ENCODE measurements at places on chromosomes 5 and 9.
A peak's percentile ranks its signal among the peaks of the same experiment; 100 is the strongest.

- no peak for DNase-seq
These were observed 309.9 kb upstream of the PANK3 start for GRCh38 chr5:168889039-168889438.

DNA sequence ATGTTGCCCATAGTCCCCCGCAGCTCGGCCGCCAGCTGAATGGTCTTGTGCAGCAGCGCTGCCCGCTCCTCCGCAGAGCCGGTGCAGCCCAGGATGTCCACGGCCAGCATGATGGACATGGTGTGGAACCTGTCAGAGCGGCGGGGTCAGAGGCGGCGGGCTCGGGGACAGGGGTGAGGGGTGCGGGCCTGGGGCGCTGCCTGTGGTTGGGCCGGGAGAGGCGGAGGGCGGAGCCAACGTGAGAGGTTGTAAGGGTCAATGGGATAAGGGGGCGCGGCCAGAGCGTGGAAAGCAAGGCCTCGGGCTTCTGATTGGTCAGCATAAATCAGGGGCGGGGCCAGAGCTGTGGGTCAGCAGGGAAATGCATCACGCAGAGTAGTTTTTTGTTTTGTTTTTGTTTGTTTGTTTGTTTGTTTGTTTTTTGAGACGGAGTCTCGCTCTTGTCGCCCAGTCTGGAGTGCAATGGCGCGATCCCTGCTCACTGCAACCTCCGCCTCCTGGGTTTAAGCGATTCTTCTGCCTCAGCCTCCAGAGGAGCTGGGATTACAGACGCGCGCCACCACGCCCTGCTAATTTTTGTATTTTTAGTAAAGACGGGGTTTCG, 6.8 kb upstream of the TOR2A start:
- peak; percentile 30 for DNase-seq

DNA sequence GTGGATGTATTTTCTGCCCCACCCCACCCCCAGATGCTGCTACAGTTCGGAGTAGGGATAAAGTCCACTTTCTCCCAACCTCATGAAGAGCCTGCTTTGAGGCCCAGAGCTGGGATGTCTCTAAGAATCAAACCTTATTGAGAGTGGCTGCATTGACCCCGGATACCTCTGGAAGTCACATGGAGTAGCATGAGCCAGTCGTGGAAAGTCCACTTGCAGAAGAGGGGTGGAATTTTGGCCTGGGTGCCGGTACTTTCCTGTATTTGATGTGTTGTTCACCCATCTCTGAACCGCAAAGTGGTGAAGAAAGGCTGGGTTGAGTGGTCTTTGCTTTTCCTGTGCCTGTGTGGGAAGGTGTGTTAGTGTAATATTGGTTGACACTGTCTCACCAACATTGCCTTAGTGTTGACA, 3.7 kb downstream of the OTULIN start:
- DNase-seq: no peak

DNA sequence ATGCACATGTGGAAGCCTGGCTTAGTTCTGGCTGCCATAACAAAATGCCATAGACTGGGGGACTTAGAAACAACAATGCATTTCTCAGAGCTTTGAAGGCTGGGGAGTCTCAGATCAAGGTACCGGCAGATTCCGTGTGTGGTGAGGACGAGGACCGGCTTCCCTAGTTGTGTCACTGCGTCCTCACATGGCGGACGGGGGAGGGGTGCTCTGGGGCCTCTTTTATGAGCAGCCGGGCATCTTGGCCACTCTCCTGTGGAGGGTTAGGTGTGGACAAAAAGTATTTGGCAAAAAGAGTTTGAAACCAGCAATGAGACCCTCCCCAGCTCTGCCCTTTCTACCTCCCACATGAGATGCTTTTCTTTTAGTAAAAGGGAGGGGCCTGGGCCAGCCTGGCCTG, 118.5 kb upstream of the LPCAT1 start:
- DNase-seq: no peak

DNA sequence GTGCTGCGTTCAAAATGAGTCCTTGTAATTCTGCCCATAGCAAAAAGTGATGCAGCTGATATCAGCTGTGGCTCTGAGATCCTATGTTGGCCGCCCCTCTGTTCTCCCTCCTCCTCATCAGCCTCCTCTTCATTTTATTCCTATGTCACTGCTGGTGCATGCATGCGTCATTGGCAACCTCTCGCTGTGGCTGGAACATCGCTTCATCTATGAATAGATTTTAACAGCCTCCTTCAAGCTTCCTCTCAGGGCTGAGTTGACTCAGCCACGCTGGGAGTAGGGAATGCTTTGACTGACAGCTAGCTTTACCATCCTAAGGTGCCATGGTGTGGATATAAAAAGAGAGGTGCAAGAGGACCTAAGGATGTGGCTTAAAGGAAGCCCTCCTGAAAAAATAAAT, 303.5 kb downstream of the PLK2 start:
- peak; percentile 74 for DNase-seq

DNA sequence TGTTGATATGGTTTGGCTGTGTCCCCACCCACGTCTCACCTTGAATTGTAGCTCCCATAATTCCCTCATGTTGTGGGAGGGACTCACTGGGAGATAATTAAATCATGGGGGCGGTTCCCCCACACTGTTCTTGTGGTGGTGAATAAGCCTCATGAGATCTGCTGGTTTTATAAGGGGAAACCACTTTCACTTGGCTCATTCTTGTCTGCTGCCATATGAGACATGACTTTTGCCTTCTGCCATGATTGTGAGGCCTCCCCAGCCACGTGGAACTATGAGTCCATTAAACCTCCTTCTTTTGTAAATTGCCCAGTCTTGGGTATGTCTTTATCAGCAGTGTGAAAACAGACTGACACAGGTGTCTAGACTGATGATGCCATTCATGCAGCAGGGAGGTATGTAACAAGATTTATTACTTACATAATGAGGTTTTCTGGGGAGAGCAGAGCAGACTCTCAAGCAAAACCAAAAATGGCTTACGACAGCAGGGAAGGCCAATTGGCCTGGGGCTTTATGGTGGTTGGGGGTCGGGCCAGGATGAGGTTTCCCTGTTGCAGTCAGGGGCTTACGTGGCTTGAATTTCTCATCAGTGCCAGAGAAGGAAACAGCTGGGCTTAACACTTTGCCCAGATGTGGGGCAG, 9.5 kb upstream of the COMMD10 start:
- no peak for DNase-seq

GRCh38 chr5:87245451-87245850, 22.2 kb upstream of the RASA1 start:
- no peak for DNase-seq

DNA sequence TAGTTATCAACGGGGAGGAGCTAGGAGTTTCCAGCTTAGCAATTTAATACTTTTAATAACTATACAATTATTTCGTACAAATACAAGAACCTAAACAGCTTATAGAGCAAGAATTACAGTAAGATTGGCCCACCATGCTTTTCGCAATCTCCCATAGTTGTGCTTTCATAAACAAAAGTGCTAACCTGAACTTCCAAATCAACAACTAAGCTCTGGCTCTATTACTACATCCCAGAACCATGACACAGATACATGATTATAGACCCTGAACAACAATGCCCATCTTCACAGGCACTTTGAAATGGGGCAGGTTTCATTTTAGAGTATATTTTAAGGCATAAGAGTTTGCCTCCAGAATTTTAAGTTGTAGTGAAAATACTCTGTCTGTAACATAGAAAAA, 203.5 kb downstream of the DMRTA1 start:
- no peak for DNase-seq

- DNase-seq: peak; percentile 88
These were observed 623.1 kb downstream of the BNC2 start for GRCh38 chr9:16247188-16247875.

GRCh38 chr9:104876587-104876986, 51.4 kb downstream of the ABCA1 start:
- DNase-seq: no peak

DNA sequence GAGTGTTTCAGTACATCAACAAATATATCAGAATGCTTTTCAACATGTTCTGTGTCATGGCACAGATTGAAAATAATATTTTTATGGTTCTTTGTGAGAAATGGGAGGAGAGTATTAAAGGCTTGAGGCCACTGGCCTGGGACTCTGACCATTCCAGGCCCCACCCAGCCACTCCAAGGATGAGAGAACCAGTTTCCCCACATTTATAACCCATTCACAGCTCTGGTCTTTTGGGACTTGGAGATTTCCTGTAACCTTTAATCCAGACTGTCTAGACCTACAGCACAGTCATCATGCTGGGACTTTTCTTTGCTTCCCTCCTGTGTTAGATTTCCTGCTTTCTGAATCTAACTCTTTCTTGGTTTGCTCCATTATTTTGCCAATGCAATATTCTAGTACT, 389.6 kb downstream of the KIAA0825 start:
- DNase-seq: no peak

GRCh38 chr9:15901572-15901971, 348.7 kb downstream of the CCDC171 start:
- DNase-seq: no peak

- no peak for DNase-seq
These were observed 174.4 kb downstream of the GAPVD1 start for GRCh38 chr9:125435776-125436612.

GRCh38 chr9:36833954-36834353, 200.1 kb downstream of the PAX5 start:
- DNase-seq: no peak

DNA sequence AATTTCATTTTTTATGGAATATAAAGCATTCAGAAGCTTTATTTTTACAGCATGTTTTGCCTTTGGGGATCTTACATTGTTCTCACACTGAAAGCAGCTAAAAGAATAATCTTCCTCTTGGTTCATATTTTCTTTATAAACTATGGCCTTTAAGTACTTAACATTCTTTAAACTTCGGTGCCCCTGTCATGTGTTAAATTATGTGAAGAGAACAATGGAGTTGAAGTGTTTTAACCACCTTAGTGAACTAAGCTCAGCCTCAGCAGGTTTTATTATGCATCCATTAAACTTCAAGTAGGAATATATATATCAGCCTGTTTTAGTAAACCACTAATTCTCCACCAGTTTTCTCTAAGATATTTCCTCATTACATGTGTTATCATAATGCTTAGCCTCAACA, 371.4 kb upstream of the CDH18 start:
- no peak for DNase-seq

DNA sequence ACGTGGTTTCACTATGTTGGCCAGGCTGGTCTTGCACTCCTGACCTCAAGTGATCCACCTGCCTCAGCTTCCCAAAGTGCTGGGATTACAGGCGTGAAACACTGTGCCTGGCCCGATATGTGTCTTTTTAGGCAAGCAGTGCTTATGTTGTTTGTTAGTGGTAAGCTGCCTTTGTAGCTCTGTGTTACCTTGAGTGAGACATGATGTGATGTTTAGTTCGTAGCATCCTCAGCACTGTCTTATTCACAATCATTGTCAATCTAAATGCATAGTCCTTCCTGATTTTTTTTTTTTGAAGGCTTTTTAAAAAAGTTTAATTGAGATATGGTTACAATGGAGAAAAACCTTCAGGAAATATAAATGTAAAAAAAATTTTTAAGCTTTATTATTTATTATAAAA, 45.5 kb downstream of the EXOSC2 start:
- no peak for DNase-seq

DNA sequence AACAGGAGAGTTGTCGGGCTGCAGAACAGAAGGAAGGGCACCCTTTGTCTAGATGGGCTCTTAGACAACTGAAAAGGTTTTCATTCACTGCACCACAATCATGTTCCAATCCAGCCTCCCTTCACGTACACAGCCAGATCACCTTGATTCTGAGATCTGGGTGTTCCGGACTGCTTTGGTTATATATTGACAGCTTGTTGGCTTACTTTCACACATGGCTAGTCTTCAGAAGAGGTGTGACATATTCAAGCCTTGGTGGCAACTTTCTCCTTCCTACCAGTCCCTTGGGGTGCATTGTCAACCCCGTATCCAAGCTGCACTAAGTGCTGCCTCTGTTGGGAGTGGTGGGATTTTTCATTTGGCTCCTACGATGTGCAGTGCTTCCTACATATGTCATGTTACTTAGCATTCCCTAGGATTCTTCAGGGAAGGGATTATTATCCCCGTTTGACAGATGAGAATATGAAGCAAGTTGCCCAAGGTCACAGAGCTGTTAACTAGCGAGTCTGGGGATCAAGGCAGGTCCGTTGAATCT, 100.6 kb downstream of the LIFR start:
- no peak for DNase-seq

DNA sequence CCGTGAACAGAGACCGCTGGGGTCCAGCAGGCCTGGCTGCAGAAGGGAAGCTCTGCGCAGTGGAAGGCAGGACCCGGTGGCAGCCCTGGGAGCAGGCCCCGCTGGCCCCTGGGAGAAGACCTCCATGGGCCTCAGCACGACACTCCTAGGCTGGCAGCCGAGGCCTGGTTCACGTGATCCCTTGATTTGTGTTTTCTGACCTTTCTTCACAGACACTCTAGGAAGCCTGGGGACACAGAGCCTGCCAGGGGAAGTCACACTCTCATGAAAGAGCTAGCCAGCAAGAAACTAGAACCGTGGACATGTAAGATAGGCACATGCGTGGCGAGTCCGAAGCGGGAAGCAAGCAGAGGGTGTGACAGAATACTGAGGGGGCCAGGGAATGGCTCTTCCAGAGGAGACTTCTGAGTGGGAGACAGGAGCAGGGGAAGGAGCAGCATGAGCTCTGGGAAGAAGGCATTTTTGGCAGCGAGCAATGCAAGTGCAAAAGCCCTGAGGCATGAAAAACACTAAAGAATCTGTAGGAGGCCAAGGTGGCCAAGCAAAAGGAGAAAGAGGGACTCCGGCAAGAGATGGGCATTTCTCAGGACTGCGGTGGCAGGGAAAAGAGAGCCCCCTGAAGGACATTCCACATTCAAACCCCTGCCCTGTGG, 26.6 kb upstream of the IL17B start:
- DNase-seq: no peak

GRCh38 chr5:1329111-1329579, 15.8 kb downstream of the CLPTM1L start:
- no peak for DNase-seq

DNA sequence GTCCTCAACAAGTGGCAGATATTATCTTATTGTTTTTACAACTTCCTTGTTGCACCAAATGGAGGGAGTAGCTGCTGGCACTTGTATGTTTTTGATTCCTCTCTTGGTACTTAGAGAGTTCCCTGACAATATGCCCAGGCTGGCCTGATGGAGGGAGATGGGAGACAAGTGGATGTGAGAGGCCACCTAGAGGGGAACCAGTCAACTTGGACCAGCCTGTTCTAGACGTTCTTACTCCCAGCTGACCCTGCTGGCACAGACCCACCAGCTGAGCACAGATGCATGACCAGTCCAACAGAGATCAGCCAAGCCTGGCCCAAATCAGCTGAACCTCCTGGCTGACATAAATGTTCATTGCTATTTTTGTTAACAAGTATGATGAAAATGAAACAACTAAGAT, 60.9 kb upstream of the GDNF start:
- peak; percentile 30 for DNase-seq

DNA sequence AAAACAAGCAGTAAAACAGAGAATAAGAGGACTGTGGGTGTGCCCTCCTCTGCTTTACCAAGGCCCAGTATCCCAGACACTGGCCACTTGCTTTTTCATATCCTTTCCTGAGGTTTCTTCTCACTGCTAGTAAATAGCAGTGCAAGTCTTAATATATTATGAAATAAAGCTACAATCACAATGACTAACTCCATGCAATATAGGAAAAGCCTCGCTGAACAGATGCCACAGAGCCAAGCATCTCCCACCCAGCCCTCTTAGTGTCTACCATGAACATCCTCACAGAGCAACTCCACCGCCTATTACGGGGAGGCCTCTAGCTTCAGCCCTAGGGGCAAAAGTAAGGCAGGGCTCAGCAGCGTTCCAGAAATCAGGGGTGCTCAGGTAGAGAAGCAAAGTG, 130.7 kb upstream of the LHFPL2 start:
- no peak for DNase-seq

- DNase-seq: no peak
These were observed 301.3 kb upstream of the SGCD start for GRCh38 chr5:156025656-156026055.
